Endothelial cell of umbilical vein (primary cell): ENCODE measurements at places on chromosomes 12 and 14. TPM values are rescaled to one million over a fixed set of nuclear protein-coding genes. Genes with fewer than 3 reads are reported as not detected.

The RNF31 gene
- total RNA-seq = 66.5 and 69.7 TPM in 2 replicates

The OR6C74 gene
- not detected in 2 replicates for total RNA-seq

The LRIG3 gene
- total RNA-seq = 42.9 and 55.5 TPM in 2 replicates

The KLRD1 gene
- total RNA-seq = 0.13 and 0.18 TPM in 2 replicates

The GPRC5D gene
- total RNA-seq = not detected in 2 replicates

The SDR9C7 gene
- not detected in 2 replicates for total RNA-seq

The IGFBP6 gene
- total RNA-seq = 11.6 and 14.1 TPM in 2 replicates

GRCh38 chr12:28527631-28528249 lies 337.5 kb downstream of the CCDC91 start:
- DNase-seq = no peak

- DNase-seq = no peak
Measured at GRCh38 chr14:30180219-30180618, 252.6 kb upstream of the PRKD1 start.

- DNase-seq = no peak
Measured at GRCh38 chr12:85260447-85260846, 19.6 kb upstream of the ALX1 start.

DNA sequence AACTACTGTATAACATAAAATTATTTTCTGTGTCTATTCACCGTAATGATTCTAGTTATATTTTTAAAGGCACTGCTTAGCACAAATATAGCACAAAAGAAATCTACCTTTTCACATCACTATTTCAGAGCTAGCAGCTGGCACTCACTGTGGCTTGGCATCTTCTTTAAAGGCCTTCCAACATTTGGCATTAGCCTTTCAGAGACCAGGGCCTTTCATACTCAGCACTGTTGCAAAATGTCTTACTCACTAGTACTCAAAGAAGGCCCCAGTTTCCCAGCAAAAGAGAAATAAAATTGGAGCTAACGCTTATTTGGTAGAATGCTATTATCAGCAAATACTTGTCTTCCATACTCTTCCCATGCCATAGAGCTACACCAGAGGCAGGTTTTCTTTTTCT lies 238.4 kb downstream of the MED13L start:
- no peak for DNase-seq

The ARHGEF40 gene
- total RNA-seq = 1.9 and 2.6 TPM in 2 replicates

DNA sequence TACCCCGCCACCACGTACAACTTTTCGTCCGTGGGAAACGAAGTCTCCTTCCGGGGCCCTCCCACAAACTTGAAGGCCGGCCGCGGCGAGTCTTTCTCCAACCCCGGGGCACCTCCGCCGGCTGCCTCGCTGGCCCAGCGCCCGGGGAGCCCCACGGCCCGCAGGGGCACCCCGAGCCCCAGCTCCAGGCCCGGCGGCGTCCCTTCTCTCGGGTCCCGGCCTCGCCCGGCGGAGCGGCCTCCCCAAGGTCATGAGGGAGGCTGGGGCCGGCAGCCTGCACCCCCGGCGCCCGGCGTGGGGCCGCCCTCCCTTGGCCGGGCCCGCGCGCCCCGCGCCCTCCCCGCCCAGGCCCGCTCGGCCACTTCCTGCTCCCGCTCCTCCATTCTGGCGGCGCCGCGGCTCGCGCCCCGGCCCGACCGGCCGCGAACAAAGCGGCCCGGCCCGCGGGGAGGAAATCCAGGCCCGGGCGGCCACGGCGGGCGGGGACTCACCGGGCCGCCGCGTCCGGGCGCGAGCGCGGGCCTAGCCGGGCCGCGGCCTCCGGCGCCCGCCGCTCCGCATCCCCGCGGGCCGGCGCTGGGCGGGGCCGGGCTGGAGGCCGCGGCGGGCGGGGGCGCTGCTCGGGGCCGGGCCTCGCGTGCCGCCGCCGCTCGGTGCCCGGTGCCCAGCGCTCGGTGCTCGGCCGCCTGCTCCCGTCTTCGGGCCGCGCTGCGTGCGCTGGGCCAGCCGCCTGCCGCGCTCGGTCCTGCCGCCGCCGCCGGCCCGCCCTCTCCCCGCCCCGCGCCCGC lies at the start of gene AKT1:
TSS of gene AKT1 (minus strand) at position 756 of the 788 bp plus-strand sequence. CDS start 3,105 bp downstream, outside the sequence.
- DNase-seq = no peak

DNA sequence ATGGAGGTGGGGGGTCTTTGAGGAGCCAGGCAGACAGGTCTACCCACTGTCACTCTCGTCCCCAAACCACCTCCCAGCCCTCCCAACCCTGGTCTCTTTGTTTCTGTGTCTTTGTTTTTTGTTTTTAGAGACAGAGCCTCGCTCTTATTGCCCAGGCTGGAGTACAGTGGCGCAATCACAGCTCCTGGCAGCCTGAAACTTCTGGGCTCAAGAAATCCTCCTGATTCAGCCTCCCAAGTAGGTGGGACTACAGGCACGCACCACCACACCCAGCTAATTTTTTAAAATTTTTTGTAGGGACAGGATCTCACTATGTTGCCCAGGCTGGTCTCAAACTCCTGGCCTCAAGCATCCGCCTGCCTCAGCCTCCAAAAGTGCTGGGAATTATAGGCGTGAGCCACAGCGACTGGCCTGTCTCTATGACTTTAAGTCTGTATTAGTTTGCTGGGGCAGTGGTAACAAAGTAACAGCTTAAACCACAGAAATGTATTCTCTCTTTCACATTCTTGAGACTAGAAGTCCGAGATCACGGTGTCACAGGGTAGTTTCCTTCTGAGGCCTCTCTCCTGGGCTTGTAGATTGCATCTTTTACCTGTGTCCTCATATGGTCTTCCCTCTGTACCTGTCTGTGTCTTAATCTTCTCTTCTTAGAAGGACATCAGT lies 26.1 kb downstream of the DTX1 start:
- DNase-seq = no peak

GRCh38 chr12:92363295-92364146 lies 217.9 kb upstream of the BTG1 start:
- peak; percentile 31 for DNase-seq

DNA sequence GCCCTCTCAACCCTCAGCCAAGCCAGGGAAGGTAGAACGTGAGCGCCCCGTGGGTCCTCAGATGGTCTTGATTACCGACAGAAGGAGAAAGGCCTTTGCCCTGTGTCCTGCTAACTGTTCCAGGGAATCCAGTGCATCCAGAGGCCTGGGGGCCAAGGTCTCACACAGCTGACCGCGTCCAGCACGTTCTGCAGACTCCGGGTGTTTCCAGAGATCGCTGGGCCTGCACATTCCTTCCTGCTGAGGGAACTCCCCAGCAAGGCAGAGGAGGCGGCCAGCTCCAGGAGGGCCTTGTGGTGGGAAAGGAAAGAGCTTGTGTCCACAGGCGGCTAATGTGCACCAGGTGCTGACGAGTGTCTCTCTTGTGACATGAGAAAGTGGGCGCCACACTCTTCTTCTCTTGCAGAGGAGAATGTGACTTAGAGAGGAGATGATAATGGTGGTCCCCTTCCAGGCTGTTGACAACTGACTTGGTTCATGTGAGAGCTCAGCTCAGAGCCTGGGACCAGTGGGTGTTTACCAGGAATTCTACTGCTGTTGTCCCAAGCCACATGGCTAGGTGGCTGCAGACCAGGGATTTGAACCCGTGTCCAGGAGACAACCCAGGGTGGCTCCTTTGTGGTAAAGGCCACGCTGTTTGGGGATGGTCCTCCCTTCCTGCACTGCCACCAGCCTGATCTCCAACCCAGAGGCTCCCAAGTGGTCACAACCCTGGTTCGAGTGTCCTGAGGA lies 46.8 kb upstream of the DLK1 start:
- no peak for DNase-seq
